ENCODE measurements at places on chromosomes 7 and 10.
A peak's percentile ranks its signal among the peaks of the same experiment; 100 is the strongest.

DNA sequence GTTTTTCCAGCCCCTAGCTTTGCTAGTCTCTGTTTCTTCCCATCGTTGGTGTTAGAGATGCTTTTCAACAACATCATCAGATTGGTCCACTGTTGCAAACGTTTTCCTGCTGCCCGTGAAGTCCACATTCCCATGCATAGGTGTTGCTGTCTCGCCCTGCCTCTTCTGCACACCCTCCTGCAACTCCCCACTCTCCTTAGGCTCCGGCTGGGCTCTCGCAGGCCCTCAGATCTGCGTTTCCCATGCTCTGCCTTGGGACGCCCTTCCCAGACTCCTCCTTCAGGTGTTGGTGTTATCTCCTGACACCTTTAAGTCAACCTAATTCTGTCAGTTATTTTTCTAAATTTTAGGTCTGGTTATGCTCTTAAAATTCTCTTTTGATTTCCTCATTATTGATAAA, 55.0 kb downstream of the ZMYND11 start:
- DNase-seq: no peak

DNA sequence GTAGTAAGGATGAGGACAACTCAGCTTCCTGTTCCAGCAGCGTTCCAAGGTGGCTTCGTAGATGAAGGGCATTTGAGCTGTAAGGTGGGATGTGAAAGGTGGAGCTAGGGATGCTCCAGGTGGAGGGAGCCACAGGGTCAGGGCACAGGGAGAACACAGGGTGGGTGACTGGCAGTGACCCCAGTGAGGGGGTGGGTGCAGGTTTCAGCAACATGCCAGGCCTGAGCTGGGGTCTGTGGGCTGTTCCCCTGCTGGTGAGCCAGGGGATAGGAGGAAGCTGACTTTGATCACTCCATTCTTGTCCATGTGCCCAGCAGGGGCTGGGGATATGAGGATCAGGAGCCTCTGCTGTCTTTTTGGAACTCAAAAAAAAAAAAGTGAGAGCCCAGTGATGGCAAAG, 33.2 kb downstream of the CDH23 start:
- no peak for DNase-seq

- no peak for DNase-seq
Measured at GRCh38 chr10:29446327-29446726, 157.5 kb downstream of the LYZL1 start.

- peak; percentile 83 for DNase-seq
Measured at GRCh38 chr7:117019786-117020590, 66.7 kb downstream of the ST7 start.

DNA sequence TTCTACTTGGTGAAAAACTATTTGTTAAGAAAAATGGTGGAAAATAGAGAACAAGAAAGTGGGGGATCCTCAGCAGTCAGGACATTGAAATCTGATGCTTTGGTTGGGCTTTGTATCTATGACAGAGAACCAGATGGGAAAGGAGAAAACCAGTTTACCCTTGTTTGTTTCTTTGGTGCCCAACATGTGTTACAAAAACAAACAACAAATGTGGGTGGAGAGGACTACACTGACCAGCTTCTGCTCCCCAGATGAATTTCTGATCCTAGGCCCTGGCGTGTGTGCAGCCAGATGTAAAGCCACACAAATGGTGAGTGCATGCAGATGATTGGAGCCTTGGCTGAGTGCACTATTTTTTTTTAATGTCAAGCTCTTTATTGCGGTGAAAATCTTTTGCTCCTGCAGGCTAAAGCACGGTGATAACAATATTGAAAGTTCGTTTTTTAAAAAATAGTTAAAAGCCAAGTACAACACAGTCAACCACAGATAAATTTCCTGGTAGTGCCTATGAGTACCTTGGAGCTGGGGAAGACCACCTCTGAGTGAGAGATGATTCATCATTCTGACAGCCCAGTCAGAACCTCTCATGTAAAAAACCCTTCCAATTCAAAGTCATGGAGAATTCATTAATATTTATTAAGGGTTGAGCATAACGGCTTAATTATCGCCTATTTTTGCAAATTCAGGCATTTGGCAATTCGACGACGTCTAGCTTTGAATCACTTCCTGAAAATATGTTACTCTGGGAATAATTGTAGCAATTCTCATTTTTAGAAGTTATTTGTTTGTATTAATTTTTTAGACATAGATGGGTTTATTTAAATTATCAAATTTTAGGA, 163.7 kb downstream of the AGMO start:
- no peak for DNase-seq

GRCh38 chr10:119335671-119336353, 128.4 kb downstream of the GRK5 start:
- no peak for DNase-seq

DNA sequence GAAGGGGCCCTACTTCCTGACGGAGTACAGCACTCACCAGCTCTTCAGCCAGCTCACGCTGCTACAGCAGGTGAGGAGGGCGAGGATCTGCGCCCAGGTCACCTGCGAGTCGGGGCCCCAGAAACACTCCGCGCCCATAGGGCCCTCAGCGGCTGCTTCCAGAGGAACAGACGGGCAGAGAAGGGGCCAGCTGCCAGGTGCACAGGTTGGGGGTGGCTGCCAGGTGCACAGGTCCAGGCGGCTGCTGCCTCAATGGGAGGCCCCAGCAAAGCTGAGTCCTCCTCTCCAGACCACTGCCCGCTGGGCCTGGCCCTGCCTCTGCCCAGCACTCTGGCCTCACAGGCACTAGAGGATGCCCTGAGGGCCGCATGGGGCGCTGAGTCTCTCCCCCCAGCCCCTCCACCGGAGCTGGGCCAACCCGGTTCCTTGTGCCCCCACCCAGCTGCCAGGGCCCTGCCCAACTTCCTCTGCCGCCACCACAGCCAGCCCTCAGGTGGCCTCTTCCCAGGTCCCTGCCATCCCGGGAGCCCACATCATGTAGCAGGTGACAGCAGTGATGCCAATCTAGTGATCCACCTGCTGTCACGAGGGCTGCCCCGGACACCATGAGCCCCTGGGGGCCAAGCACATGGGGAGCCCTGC, 17.0 kb upstream of the UTF1 start:
- DNase-seq: no peak

GRCh38 chr7:45103958-45104843, 7.3 kb downstream of the TBRG4 start:
- DNase-seq: no peak
